ENCODE measurements at places on chromosomes 7 and 10.

- no peak for DNase-seq
These were observed 24.3 kb upstream of the DNA2 start for GRCh38 chr10:68496072-68496471.

GRCh38 chr10:28798428-28798955, 121.2 kb downstream of the BAMBI start:
- DNase-seq, result no peak

GRCh38 chr7:142817506-142817905, 37.4 kb upstream of the EPHB6 start:
- no peak for DNase-seq

DNA sequence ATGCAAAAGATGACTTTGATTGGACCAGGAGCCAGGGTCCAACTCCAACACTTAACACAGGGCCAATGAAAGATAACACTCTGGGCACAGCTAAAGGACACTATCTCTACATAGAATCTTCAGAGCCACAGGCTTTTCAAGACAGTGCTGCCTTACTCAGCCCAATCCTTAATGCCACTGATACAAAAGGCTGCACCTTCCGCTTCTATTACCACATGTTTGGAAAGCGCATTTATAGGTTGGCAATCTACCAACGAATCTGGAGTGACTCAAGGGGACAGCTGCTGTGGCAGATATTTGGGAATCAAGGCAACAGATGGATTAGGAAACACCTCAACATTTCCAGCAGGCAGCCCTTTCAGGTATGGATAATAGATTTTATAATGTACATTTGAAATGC, 160.7 kb downstream of the MALRD1 start:
- DNase-seq, result no peak

DNA sequence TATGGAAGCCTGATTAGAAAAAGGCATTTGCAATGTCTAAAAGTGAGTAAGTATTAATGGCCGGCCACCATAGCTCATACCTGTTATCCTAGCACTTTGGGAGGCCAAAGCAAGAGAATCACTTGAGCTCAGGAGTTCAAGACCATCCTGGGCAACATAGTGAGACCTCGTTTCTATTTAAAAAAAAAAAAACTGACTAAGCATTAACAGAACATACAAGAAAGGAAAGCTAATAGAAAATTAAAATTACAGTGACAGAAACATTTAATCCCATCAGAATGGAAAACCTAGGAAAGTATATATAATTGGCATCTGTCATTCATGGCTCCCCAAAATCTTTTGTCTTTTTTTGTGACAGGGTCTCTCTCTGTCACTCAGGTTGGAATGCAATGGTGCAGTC, 55.9 kb downstream of the AOC1 start:
- no peak for DNase-seq

DNA sequence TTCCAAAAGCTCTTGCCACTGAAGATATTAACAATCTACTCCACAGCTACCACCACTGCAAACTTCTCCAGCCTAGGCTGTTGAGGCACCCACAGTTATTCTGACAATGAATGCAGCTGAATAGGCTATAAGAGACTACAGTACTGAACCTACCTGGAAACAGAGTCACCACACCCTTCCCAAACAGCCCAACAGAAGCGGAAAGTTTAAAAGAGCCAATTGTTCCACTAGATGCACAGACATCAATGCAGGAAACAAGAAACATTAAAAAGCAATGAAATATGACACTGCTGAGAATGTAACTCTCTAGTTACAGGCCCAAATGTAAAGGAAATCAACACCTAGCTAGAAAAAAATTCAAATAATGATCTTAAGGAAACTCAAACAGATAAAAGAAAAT, 64.5 kb upstream of the PLA2G12B start:
- DNase-seq, result no peak
